ENCODE measurements at places on chromosomes 13 and 19.

DNA sequence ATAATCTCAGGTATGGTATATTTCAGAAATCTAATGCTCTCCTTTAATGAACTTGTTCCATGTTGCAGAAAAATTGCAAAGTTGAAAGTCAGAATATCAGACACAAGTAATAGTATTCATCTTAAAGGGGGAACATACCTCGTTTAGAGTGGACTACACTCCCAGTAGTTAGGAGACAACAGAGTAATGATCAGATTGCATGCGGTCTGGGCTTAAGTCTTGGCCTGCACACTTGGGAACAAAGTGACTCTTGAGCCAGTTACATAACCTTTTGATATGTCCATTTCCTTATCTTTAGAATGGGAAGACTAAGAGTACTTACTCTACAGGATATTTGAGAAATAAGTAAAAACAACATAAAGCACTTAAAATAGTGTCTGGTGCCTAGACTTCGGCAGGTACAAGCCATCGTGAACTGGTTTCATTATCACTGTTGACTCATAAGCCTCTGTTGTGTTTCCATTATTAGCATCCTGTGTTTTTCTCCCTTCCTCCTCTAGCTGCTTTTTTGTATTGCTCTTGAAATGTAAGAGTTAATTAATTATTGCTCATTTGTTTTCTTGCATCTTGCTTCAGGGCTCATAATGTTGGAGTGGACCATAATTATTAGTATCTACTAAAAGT, 53.0 kb downstream of the DPY19L3 start:
- DNase-seq, result no peak

DNA sequence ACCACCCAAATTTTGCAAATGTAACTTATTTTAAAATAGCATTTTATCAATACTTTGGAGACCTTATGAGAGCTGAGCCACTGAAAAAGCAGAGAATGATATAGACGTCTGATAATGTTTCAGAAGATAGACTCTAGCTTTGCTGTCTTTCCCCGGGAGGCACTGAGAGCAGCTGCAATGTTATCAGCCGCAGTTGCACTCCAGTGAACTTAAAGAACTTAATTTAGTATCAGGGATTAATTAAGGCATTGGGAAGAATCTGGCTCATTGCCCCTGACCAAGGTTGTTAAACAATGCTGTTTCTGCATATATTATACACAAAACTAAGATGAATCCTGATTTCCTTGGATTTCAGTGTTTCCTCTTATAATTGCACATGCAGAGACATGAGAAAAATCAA, 75.7 kb upstream of the SGCG start:
- no peak for DNase-seq

DNA sequence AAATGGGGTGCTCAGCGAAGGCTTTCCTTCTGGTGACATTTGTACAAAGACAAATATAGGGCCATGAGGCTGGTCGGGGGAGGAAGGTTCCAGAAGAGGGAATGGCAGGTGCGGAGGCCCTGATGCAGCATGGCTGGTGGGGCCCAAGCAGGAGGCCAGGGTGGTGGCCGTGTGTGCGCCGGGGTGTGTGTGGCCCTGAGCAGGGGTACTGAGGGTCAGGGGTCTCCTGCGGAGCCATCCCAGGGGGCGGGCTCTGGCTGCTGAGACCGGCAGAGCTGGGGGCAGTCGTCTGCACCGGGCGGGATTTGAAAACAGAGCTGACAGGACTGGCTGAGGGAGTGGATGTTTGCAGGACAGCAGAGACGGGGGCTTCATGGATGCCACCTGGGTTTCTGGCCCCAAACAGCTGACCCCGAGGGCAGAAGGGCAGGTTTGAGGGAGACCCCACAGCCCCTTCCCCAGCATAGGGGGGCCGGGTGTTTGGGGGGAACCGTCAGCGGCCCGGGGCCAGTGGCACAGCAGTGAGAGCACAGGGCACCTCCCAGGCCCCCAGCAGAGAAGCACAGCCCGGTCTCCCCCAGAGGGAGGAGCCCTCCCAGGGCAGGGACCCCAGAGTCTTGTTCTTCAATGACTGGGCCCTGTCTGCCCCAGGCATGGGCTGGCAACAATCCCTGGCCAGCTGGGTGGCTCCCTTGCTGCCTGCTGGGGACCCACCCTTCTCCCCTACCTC, 11.4 kb downstream of the PIAS4 start:
- no peak for DNase-seq

- DNase-seq, result no peak
These were observed 35.6 kb downstream of the C13orf46 start for GRCh38 chr13:113938246-113938645.

- DNase-seq, result peak; percentile 43
These were observed 812.7 kb upstream of the MIR17HG start for GRCh38 chr13:90534617-90535370.

DNA sequence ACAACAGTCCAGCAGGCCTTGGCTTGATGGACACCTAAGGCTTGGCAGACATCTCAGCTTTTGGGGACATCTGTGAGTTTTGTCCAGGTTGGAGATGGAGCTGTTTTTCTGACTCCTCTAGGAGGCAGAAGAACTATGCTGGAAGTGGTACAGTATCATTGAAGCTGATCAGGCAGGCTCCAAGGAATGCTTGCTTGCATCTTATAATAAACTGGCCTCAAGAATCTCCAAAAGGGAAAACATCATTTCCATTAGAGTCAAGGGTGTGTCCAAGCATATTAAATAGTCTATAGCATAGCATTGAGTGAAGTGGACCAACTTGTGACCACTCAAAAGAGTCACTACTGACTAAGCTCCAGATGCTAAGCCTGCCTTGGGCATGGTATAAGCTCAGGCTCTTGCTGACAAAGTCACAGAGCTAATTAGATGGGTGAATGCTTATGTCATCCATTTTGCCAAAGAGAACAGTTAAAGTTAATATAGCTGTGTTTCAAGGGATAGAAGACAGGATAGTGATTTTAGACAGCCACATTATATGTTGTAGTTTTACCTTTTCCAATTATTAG, 216.0 kb downstream of the DNAJC15 start:
- DNase-seq, result peak; percentile 6

DNA sequence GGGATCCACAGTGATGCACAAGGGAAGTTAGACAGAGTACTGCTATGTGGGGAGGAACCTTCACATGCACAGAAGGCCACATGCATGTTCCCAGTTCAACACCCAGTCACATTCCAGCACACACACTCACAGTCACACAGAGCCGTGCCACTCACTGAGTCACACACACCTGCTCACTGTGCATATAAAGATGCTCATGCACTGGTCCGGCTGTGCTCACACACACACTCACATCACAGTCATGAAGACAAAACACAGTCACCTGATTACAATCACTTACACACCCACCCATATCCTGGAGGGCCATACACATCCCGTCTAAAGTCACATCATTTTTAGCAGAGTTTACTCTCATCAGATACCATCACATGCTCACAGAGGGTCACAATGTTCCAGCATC, 478 bp downstream of the CLC start:
- no peak for DNase-seq

GRCh38 chr13:30178976-30179375, 128.4 kb downstream of the KATNAL1 start:
- no peak for DNase-seq

GRCh38 chr19:10952809-10953208, 8.0 kb upstream of the SMARCA4 start:
- no peak for DNase-seq

- no peak for DNase-seq
These were observed 121.2 kb upstream of the MLNR start for GRCh38 chr13:49098771-49099512.

DNA sequence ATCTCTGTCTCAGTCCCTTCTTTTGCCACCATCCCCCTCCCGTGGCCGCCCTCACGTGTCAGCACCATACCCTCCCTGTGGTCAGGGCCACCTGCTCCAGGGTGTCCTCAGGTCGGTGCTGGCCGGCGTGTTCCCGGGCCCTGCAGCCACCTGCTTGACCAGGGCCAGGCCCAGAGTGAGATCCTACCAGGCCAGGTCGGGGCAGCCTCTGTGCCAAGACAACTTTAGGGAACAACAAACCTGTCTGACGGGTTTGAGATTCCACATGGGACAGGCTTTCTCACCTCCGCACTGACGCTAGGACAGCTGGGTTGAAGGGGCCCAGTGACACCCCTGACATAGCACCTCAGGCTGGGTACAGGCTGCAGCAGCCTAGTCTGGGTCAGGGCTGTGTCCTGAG, 7.5 kb upstream of the SBNO2 start:
- DNase-seq, result no peak

DNA sequence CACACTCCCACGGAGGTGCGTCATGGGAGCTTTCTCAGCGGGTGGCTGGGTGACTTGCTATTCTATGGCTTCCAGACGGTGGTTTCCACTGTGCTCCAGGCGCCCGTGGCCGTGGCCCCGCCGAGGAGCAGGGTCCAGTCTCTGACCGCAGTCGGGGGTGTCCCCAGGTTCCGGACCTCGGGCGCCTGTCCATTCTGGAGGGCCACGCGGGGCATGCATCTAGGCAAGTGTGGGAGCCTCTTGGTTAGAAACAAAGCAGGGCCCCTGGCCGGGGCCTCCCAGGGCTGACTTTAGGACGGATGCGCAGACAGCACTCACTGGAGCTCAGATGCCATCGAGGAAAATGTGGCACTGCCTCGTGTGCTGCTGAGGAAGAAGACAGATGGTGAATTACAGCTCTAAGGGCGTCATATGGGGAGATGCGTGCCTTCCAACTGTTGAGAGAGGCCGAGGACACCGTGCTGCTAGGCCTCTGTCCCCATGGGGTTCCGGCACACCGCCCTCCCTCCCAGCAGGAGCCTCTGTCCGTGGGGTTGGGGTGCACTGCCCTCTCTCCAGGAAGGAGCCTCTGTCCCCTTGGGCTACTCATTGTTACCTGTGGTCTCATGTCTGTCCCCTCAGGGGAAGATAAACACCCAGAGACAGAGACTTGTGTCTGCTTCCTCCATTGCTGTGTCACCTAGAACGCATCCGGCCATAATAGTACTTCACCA, 38.1 kb downstream of the TMEM255B start:
- DNase-seq, result no peak

DNA sequence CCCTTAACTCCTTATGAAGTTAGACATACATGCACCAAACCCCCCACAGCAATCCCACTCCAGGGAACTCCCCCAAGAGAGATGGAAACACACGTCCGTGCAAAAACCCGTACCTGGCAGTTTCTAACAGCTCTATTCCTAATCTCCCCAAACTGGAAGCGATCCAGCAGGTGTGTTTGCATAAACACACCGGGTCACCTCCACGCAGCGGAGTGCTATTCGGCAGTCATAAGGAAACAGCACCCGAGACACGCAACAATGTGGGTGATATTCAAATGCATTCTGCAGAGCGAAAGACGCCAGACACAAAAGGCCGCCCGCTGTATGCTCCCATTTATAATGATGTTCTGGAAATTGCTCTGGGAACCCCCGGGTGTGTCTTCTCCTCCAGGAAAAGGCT, 6.8 kb upstream of the ZNRF4 start:
- DNase-seq, result no peak

- DNase-seq, result no peak
These were observed at the start of gene SHANK1 for GRCh38 chr19:50719566-50719965. Gene SHANK1, minus strand, starts transcription at chr19:50719802. Its CDS starts 2,883 bp downstream, at chr19:50716919.

DNA sequence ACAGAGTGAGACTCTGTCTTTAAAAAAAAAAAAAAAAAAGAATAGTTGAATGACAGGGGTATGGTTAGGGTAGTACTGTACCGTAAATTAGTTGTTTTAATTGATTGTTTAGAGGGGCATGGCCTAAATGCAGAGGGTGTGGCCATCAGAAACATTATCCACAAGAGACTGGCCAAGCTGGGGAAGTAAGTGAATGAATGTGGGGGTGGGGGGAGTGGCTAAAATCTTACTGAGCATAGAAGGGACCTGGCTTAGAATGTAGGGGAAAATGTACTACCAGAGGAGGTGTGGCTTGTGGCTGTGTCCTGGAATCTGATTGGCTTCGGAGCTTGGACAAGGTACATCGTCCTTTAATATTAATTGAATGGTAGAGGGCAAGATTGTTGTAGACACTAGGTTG, 3.8 kb downstream of the BCL2L12 start:
- DNase-seq, result no peak

DNA sequence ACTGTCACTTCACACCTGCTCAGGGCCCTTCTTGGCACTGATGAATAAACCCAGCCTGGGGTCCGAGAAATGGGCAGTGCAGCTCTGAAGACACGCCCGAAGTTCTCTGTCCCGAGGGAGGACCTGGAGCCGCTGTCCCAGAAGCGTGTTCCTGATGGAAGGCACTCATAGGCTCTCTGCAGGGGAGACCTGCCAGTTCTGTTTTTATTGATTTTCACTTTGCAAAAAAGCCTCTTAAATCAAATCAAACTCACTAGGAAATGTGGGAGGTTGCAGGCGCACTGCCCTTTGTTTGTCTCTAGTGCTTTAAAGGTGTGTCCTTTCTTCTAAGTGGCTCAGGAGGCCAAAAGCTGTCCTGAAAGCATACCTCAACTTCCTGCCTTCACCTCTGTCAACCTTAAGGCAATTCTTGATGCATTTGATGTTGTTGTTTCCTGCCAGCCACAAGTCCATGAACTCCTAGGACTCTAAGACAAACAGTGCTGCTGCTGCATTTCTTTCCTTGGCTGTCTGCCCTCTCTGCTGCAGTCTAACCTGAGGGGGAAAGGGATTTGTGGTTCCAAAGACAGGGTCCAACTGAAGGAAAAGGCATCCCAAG, 663.2 kb downstream of the UQCRFS1 start:
- no peak for DNase-seq

GRCh38 chr13:83008212-83008929, 873.9 kb downstream of the SLITRK1 start:
- DNase-seq, result no peak

DNA sequence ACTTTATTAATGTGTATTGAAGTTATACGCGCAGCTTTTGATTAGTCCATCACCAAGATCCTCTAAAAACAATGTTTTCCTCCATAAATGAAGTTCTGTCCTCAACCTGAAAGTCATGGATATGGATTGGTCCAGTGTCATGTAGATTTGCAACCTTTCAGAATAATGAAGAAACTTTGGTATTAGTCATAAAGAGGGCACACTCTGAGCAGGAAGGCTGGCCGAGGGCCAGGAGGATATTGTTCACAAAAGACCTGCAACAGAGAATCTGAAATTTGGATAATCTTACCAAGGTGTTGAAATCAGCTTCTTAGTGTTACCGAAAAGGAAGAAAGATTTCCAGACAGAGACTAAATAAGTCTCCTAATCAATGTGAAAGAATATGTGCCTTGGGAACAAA, 20.7 kb downstream of the CLDN10 start:
- DNase-seq, result no peak

GRCh38 chr19:29436591-29437103, 89.1 kb upstream of the VSTM2B start:
- DNase-seq, result no peak

DNA sequence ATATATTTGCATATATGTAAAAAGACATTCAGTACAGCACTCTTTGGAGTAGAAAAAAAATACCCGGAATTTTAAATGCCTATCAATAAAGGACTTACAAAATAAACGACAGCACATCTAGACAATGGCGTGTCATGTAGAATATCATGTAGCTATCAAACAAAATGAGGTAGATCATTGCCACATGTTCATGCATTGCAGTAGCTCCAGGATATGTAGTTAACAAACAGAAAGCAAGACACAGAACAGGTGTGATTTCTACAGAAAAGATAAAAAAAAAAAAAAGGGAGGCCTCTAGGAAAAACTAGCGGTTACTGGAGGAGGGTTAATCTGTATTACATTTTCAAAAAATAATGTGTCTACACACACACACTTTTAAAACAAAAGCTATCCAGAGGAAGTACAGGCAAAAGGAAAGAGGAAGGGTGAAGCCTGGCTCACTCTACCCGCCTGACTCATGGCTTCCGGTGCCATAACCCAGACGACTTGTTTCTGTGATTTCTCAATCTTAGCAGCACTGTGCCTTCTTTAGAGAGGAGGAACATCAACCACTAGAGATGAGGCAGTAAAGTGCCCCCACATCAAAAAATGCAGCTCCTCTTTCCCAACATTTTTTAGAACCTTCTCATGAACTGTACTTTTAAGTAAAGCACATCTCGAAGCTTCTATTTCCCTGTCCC, 6.9 kb downstream of the KCTD12 start:
- DNase-seq, result peak; percentile 85
